ENCODE measurements at places on chromosomes 12 and 14. TPM values are rescaled to one million over a fixed set of nuclear protein-coding genes. Genes with fewer than 3 reads are reported as not detected.

GLIPR1 gene
- 3.4 TPM for total RNA-seq

ACOT6 gene
- not detected for total RNA-seq

ATP5F1B gene
- 475 TPM for total RNA-seq

CCDC175 gene
- total RNA-seq, result not detected

KRT6C gene
- total RNA-seq, result 11.7 TPM

CCDC38 gene
- total RNA-seq, result not detected

KCNJ8 gene
- not detected for total RNA-seq

PPHLN1 gene
- 59.9 TPM for total RNA-seq

PZP gene
- not detected for total RNA-seq

SMCO3 gene
- not detected for total RNA-seq
